ENCODE measurements at places on chromosomes 11 and 22.

GRCh38 chr22:23072911-23073491 is 2.7 kb downstream of the GNAZ start:
- DNase-seq = no peak

DNA sequence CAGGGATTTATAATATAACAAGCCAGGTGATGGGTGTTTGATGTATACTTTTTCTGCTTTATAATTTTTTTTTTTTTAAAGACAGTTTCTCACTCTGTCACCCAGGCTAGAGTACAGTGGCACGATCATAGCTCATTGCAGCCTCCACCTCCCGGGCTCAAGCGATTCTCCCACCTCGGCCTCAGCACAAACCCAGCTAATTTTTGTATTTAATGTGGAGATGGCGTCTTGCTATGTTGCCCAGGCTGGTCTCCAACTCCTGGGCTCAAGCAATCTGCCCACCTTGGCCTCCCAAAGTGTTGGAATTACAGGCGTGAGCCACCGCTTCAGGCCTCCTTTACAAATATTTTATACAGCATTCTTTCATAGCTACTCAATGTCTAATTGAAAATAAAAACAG is 48.6 kb downstream of the MORC2 start:
- DNase-seq = no peak

DNA sequence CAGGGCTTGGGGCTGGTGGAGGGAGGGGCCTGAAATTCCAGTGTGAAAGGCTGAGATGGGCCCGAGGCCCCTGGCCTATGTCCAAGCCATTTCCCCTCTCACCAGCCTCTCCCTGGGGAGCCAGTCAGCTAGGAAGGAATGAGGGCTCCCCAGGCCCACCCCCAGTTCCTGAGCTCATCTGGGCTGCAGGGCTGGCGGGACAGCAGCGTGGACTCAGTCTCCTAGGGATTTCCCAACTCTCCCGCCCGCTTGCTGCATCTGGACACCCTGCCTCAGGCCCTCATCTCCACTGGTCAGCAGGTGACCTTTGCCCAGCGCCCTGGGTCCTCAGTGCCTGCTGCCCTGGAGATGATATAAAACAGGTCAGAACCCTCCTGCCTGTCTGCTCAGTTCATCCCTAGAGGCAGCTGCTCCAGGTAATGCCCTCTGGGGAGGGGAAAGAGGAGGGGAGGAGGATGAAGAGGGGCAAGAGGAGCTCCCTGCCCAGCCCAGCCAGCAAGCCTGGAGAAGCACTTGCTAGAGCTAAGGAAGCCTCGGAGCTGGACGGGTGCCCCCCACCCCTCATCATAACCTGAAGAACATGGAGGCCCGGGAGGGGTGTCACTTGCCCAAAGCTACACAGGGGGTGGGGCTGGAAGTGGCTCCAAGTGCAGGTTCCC is at the start of gene APOC3:
Gene APOC3, plus strand, starts transcription at position 383 of the 659 bp plus-strand sequence. CDS start 676 bp downstream, outside the sequence.
- DNase-seq = no peak

DNA sequence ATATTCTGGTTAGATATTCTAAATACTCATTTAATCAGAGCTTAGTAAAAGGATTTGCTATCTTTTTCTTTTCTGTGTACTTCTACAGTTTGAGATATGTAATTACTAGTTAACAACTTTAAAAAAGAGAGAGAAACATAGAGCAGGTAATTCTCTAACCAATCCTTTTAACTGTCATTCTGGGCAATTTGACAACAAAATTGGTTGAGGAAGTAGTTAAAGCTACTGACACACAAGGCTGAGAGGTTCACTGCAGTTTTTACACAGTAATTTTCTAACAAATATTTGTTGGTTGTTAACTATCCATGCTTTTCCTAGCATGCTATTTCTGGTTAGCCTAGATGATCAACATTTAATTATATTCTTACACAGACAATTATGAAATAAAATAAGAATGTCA is 3.6 kb downstream of the SOX6 start:
- DNase-seq = no peak

DNA sequence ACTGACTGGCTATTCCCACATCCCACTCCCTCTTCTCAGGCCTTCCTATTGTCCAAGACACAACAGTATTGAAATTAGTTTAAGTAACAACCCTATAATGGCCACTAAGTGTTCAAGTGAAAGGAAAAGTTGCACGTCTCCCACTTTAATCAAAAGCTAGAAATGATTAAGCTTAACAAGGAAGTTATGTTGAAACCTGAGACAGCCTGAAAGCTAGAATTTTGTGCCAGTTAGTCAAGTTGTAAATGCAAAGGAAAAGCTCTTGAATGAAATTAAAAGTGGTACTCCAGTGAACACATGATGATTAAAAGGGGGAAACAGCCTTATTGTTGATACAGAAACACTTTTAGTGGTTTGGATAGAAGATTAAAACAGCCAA is 332.7 kb downstream of the CASP12 start:
- DNase-seq = no peak
